ENCODE measurements at places on chromosomes 2 and 18. TPM values are rescaled to one million over a fixed set of nuclear protein-coding genes. Genes with fewer than 3 reads are reported as not detected.

The RIT2 gene
- not detected for total RNA-seq

The MYO5B gene
- total RNA-seq = 10.0 TPM

The ABCG5 gene
- total RNA-seq = not detected

The COL4A4 gene
- total RNA-seq = 1.2 TPM

The MPP4 gene
- 0.06 TPM for total RNA-seq

The GALM gene
- total RNA-seq = 22.2 TPM

The C18orf54 gene
- 2.9 TPM for total RNA-seq

The BOLL gene
- not detected for total RNA-seq

The INHA gene
- 0.35 TPM for total RNA-seq

The TMEM178A gene
- total RNA-seq = 0.14 TPM

The SLC16A14 gene
- total RNA-seq = 1.0 TPM

The RNF152 gene
- total RNA-seq = 0.05 TPM

The COL6A3 gene
- total RNA-seq = 0.07 TPM

The PLCL1 gene
- total RNA-seq = not detected

The LHCGR gene
- total RNA-seq = not detected

The SELENOI gene
- 19.6 TPM for total RNA-seq

The PSMA8 gene
- not detected for total RNA-seq

The HOXD9 gene
- total RNA-seq = 1.7 TPM

The ODC1 gene
- 131 TPM for total RNA-seq

The MEMO1 gene
- total RNA-seq = 89.9 TPM

The CNNM3 gene
- 15.6 TPM for total RNA-seq

The TRIM43 gene
- 0.07 TPM for total RNA-seq

The PID1 gene
- 2.9 TPM for total RNA-seq

The TLX2 gene
- total RNA-seq = 0.44 TPM

The CENPO gene
- total RNA-seq = 51.6 TPM

The RBMS1 gene
- total RNA-seq = 61.2 TPM

The LGALSL gene
- 7.7 TPM for total RNA-seq

The IL1B gene
- total RNA-seq = 0.24 TPM

The TUBA3E gene
- 0.14 TPM for total RNA-seq

The SLC66A3 gene
- total RNA-seq = 39.8 TPM

The LRP1B gene
- total RNA-seq = not detected

Data from A549 treated with CORT108297 at 1 μM for 4 hours (cell line).